ENCODE measurements at places on chromosomes 16 and 17. TPM values are rescaled to one million over a fixed set of nuclear protein-coding genes. Genes with fewer than 3 reads are reported as not detected.

GRCh38 chr17:44209786-44210341 lies 9.6 kb downstream of the UBTF start:
- peaks cover 15% of the 10 kb centered on the region for H3K4me1 ChIP-seq
- DNase-seq: no peak
- no peak overlapping the region for H3K4me3 ChIP-seq
- peak overlapping the region; percentile 71 for H3K27ac ChIP-seq

DNA sequence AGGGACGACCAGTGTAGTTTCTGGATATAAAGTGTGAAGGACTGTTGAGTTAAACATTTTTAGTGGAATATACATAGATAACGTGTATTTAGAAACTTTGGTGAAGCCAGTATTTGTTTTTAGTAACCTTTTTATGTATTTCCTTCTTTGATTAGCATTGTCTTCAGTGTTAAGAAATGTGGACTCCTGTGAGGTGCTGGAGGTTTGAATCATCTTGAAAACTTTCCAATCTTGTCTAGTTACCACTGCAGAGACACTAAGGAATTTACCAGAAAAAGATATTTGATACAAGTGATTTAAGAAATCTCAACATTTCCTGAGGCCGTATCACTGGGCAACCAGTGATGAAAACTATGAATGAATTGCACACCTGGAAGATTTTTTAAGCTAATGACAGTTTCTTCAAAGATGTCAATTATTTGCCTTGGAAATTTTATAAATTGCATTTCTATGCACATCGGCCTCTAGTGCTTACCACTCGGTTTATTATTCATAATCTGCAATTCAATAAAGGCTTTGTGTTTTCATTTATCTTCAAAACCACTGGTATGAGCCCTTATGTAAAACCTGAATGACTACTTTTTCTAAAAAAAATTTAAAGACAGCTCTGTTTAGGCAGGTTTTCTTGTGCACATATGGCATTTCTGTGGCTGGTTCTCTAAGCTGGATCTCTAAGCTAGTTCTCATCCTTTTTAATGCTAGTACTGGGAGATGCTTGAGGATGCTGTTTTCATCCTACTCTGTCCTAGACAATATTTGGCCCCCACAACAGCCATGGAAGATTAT lies 31.4 kb upstream of the ADCY7 start:
- peaks cover 13% of the 10 kb centered on the region for H3K36me3 ChIP-seq
- no peak for DNase-seq
- H3K4me1 ChIP-seq: peaks cover 12% of the 10 kb centered on the region
- no peak overlapping the region for H3K4me3 ChIP-seq
- H3K27ac ChIP-seq: no peak overlapping the region

GRCh38 chr17:33732116-33732515 lies 439.0 kb upstream of the ASIC2 start:
- no peaks in the 10 kb centered on the region for H3K4me1 ChIP-seq
- H3K4me3 ChIP-seq: no peak overlapping the region
- H3K36me3 ChIP-seq: no peaks in the 10 kb centered on the region
- peaks cover 19% of the 10 kb centered on the region for H3K27me3 ChIP-seq

DNA sequence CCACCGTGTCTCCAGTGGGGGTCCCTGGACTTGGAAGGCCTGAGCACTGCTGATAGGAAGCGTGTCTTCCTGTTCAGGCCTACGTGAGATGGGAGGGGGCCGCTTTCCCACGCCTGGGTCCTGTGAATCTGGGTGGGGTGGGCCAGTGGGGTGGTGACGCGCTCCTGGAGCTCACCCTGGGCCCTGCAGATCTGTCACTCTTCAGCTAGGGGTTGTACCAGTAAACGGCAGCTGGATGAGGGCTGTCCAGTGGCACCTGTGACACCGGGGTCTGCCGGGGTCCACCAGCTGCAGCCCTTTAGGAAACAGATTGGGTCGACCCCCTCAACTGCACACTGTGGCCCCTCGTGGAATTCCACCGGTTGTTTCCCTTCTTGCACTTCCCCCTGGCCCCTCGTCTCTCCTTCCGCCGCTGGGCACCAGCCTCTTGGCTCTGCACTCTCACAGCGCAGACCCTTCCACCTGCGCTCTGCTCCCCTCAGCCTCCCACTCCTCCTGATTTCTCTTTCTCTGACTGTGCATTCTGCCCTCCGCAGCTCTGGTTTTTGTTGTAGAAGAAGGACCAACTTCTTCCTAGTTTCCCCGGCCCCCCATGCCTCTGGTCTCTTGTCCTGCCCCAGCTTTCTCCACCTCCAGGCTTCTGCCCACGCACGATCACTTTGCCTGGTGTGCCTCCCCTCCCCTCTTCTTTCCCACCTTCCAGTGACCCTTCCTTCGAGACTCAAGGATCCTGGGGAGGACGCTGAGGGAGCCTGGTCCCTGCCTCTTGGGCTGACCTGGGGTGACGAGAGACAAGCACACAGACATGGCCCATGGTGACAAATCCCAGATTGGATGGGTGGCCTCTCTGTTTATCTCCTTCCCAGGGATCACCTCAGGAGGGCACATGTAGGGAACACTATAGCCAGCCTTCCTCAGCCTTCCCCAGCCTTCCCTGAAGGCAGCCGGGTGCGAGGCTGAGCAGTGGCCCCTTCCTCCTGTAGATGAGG lies 4.8 kb downstream of the MRC2 start:
- H3K27ac ChIP-seq: no peak overlapping the region
- peaks cover 19% of the 10 kb centered on the region for H3K27me3 ChIP-seq
- H3K36me3 ChIP-seq: no peaks in the 10 kb centered on the region
- H3K4me3 ChIP-seq: no peak overlapping the region
- DNase-seq: no peak

GRCh38 chr17:62591333-62591732 lies 36.1 kb upstream of the MRC2 start:
- peaks cover 10% of the 10 kb centered on the region for H3K4me1 ChIP-seq
- peak; percentile 38 for DNase-seq
- H3K4me3 ChIP-seq: no peak overlapping the region
- no peak overlapping the region for H3K27ac ChIP-seq
- H3K27me3 ChIP-seq: no peaks in the 10 kb centered on the region
- no peaks in the 10 kb centered on the region for H3K36me3 ChIP-seq

DNA sequence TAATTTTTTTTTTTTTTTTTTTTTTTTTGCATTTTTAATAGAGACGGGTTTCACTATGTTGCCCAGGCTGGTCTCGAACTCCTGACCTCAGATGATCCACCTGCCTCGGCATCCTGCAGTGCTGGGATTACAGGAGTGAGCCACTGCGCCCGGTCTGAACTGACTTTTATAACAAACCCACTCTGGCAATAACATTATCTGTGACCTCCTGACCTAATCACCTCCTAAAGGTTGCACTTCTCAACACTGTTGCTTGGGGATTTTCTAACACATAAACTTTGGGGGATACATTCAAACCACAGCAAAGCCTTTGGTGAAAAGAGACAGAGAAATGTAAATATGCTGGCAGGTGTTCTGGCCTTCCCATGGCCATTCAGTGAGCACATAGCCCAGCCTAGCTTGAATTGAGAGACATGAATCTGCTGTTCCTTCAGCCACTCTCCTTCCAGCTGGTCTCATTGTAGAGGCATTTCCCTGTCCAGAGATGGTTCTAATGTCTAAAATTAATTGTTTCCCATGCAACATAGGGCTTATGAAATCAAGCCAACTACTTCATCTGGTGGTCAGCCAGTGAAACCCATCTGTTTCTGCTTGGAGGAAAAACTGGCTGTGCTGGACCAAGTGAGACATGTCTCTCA lies 28.3 kb downstream of the LYRM1 start:
- no peak overlapping the region for H3K4me3 ChIP-seq
- no peak for DNase-seq
- peaks cover 20% of the 10 kb centered on the region for H3K36me3 ChIP-seq
- H3K27me3 ChIP-seq: no peaks in the 10 kb centered on the region
- H3K27ac ChIP-seq: no peak overlapping the region

- no peaks in the 10 kb centered on the region for H3K27me3 ChIP-seq
- DNase-seq: no peak
- H3K36me3 ChIP-seq: no peaks in the 10 kb centered on the region
- H3K4me1 ChIP-seq: no peaks in the 10 kb centered on the region
Observed at GRCh38 chr16:69542974-69543373, 22.8 kb upstream of the NFAT5 start.

DNA sequence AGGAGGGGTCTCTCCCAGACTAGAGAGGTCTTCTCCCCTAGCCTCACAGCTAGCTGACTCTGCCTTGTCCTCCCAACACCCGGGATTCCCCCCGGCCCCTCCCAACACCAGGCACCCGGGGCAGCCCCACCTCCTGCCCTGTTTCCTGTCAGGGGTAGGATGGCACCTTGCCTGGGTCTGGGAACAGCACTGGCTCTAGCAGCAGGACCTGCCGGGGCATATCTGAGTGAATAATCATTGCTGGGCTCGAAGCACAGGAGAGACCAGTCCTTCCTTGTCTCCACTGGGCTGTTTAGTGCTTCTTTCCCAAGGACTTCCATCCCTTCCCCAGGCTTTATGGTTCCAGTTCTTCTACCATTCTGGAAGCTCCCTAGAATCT lies 25.7 kb downstream of the MINK1 start:
- no peaks in the 10 kb centered on the region for H3K36me3 ChIP-seq
- H3K27ac ChIP-seq: peak overlapping the region; percentile 65
- H3K4me1 ChIP-seq: peaks cover 12% of the 10 kb centered on the region

DNA sequence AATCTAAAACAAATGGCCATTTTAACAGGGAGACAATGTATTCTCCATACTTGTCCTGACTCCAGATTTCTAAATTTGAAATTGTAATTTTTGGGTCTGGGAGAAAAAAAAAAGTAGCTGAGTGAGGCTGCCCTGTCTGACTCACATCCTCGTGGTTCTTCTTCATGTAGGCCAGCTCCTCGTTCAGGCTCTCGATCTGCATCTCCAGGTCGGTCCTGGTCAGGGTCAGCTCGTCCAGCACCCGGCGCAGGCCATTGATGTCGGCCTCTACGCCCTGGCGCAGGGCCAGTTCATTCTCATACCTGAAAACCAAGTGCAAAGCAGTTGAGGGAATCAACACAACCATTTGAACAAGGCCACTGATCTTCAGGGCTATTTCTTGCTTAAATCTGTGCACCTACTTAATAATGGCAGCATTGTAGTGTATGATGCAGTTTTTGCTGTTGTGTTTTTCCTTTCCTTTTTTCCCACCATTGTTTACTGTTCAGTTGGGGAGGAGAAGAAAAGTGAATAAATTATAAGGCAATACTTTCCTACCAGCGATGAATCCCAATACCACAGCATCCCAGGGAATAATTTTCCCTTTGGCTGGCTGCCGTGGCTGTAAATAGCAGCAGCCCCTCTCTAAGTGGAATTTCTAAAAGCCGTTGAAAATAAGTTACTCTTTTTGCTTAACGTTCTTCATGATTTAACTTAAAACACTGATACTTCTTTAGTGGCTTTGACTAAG lies 2.2 kb downstream of the KRT12 start:
- no peaks in the 10 kb centered on the region for H3K4me1 ChIP-seq
- no peaks in the 10 kb centered on the region for H3K36me3 ChIP-seq
- H3K27me3 ChIP-seq: no peaks in the 10 kb centered on the region
- no peak for DNase-seq

DNA sequence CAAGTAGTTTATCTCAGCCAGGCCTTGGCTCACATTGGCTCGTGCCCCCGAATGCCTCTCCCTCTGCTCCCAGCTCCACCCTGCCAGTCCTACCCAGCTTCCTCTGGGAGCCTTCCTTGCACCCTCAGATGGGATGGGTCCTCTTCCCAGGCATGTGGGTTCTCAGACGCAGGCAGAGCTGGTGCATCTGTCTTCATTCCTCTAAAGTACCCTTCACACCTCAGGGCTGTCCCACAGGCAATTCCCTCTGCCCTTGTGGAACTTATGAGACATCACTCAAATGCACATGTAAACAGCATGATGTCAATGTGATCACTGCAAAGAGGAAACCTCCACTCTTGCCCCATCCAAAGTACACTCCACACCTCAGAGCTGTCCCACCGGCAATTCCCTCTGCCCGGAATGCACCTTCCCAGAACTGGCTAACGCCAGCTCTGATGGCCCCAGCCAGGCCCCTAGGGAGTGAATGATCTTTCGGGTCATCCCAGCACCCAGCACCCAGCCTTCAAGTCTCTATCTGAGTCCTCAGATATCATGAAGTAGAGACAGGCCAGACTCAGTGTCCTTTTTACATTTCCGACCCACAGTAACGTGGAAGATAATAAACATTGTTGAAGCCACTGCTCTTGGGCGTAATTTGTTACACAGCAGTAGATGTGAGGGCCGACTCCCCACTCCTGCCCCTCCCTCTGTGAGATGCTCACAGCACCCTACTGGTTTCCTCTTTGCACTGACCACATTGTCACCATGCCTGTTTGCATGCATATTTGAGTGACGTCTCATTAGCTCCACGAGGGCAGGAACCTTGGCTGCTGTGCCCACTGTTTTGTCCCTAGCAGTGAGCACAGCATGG lies 85.4 kb downstream of the N4BP1 start:
- no peaks in the 10 kb centered on the region for H3K36me3 ChIP-seq
- H3K27ac ChIP-seq: no peak overlapping the region
- H3K27me3 ChIP-seq: no peaks in the 10 kb centered on the region
- no peaks in the 10 kb centered on the region for H3K4me1 ChIP-seq

- H3K4me1 ChIP-seq: no peaks in the 10 kb centered on the region
- H3K27ac ChIP-seq: no peak overlapping the region
- DNase-seq: no peak
- H3K27me3 ChIP-seq: peaks cover 2% of the 10 kb centered on the region
- H3K4me3 ChIP-seq: no peak overlapping the region
Observed at GRCh38 chr17:33178681-33179080, 114.4 kb downstream of the ASIC2 start.

- no peak overlapping the region for H3K4me3 ChIP-seq
- DNase-seq: peak; percentile 38
- peaks cover 47% of the 10 kb centered on the region for H3K36me3 ChIP-seq
- H3K4me1 ChIP-seq: peaks cover 28% of the 10 kb centered on the region
- H3K27me3 ChIP-seq: no peaks in the 10 kb centered on the region
Observed at GRCh38 chr16:66547101-66547989, 2.6 kb downstream of the TK2 start.

DNA sequence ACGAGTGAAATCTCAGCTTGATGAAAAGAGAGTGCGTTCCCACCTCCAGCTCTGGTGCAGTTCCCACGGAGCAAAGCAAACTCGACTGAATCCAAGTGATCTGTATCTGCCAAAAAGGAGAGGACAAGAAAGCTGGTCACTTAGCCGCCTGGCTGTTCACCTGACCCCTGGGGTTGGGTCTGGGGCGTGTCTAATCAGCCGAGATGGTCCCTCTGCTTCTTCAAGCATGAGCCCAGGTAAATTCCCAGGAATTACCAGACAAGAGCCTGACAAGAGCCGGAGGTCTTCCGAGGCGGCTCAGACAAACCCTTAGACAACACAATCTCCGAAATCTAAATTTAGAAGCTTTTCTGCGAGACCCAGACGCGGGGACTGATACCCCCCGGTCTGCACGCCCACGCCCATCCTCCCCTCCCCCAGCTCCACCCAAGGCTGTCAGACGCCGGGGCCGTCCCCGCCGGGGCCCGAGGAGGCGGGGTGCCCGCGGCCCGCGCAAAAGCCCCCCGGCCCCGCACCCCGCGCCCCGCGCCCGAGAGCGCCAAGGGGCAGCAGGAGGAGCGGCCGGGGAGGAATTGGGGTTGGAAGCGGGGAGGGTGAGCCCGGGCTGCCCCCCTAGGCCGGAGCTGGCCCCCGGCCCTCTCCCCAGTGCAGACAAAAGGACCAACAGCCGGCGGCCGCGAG lies 674 bp downstream of the ZNF821 start:
- no peaks in the 10 kb centered on the region for H3K36me3 ChIP-seq
- H3K4me3 ChIP-seq: peak overlapping the region; percentile 93
- H3K4me1 ChIP-seq: no peaks in the 10 kb centered on the region

CTRB2 gene
- total RNA-seq: 2.4 TPM

ZNF821 gene
- 3.9 TPM for total RNA-seq

ARHGDIG gene
- total RNA-seq: 0.59 TPM

Measured in psoas muscle (tissue), 8 donors.